ENCODE measurements at places on chromosomes 16 and 17.
A peak's percentile ranks its signal among the peaks of the same experiment; 100 is the strongest.

DNA sequence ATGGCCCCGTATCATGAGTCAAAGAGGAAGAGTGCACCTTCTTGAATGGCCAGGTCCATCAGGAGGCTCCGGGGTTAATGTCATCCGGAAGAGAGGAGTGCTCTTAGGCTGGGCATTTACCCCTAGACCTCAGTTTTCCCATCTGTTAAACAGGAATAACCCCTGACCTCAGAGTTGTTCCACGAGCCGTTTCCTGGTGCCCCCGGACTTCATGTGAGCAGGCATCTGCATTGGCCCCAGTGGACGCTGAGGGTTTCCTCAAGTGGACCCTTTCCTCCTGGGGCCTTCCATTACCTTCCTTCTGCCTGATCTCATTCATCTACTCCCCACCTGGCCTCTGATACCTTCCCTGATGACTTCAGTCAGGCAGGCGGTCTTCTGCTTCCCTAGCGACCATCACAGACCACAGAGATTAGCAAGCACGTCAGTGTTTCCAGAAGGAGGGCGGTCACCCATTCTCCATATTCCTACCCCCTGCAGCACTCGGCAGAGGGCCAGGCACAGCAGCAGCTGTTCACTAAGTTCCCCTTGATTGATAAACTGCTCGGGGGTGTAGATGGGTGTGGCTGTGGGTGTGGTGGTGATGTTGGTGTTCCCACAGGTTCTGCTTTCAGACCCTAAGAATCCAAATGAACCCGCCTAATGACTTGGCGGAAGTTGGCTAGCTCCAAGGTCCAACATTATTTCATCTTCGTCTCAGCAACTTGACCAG, 346.6 kb upstream of the TNRC6C start:
- DNase-seq, result peak; percentile 34

DNA sequence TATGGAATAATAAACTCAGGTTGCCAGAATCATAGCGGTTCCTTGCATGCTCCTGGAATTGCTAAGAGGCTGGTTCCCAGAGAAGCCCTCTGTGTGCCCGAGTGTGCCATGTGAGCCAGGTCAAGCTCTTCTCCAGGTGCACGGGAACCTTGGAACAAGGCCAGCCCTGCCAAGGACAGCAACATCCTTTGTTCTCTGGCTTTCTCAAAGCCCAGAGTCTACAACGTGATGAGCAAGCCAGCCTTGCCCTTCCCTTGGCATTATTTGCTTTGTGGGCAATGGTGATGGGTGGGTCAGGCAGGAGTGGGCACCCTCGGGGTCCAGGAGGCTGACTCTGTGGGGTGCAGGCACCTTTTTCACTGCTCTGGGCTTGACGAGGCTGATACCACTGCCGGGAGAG, 14.2 kb upstream of the SEC14L1 start:
- no peak for DNase-seq

DNA sequence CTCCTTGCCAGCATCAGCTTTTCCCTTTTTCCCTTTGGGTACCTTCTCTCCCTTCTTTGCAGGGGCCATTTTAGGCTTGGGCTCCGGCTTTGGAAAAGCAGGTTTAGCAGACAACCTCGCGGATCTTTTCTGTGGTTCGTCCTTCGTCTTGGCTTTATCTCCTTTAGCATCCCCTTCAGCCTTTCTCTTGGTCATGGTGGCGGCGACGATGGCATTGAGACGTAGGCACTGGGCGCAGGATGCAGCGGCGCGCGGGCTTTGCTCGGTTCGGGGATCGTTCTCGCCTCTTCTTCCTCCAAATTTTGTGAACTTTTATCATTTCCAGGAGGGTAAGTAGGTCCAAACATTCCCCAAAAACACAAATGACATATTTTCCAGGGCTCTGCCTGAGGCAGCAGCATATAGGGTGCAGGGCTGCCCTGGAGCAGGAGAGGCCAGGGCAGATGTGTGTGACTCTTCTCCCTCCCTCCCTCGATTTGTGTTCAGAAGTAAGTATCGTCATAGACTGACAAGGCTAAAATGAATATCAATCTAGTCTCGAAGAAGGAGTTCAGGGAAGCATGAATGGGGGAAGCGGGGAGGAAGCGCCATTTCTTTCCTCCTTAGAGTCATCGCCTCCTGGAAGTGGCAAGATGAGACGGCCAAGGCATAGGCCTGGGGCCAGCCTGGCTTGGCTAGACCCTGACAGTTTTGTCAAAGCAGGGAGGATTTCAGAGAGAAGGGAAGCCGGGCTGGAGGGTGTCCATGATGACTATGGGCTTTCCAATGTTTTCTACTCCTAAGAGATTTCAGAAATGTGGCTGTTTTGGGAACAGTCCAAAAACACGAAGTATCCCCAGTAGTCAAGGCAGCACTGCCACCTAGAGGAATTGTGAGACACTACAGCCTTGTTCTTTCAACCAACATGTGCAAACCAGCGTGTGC, 13.2 kb downstream of the CHCT1 start:
- DNase-seq, result peak; percentile 85

- DNase-seq, result no peak
These were observed 31.0 kb downstream of the ZNRF1 start for GRCh38 chr16:75029854-75030253.

GRCh38 chr17:58452738-58453137, 35.4 kb upstream of the RNF43 start:
- no peak for DNase-seq

DNA sequence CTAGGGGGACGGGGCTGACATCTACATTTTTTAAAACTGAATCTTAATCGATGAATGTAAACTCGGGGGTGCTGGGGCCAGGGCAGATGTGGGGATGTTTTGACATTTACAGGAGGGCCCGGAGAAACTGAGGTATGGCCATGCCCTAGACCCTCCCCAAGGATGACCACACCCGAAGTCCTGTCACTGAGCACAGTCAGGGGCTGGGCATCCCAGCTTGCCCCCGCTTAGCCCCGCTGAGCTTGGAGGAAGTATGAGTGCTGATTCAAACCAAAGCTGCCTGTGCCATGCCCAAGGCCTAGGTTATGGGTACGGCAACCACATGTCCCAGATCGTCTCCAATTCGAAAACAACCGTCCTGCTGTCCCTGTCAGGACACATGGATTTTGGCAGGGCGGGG, 21.4 kb downstream of the ADAM11 start:
- no peak for DNase-seq

GRCh38 chr17:75830164-75831031, 13.8 kb downstream of the UNC13D start:
- DNase-seq, result no peak

DNA sequence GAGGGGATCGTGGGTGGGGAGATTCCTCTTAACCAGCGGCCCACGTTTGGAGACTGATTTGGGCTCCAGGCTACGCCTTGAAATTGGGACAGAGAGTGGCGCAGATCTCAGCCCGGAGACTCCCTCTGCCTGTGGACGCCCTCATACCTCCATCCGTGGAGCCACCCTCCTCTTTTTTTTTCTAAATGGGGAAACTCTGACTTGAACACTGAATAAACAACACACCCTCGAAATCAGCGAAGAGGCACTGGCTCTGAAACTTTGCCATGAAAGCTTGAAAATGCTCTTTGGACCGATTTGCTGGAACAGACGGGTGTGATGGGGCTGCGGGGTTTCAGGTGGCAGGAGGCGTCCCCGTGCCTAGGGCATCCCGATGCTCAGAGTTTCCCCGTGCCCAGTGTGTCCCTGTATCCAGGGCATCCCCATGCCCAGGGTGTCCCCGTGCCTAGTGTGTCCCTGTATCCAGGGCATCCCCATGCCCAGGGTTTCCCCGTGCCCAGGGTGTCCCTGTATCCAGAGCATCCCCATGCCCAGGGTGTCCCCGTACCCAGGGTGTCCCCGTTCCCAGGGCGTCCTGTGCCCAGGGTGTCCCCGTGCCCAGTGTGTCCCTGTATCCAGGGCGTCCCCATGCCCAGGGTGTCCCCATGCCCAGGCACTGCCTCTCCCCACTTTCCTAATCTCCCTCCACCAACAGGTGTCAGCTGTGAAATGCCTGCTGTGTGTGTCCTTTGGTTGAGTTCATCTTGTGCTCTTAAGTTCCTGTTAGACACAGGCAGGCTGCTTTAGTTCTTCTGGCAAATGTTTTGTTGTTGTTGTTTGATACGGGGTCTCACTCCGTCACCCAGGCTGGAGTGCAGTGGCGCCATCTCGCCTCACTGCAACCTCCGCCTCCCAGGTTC, 187.0 kb downstream of the SEC14L1 start:
- DNase-seq, result no peak

DNA sequence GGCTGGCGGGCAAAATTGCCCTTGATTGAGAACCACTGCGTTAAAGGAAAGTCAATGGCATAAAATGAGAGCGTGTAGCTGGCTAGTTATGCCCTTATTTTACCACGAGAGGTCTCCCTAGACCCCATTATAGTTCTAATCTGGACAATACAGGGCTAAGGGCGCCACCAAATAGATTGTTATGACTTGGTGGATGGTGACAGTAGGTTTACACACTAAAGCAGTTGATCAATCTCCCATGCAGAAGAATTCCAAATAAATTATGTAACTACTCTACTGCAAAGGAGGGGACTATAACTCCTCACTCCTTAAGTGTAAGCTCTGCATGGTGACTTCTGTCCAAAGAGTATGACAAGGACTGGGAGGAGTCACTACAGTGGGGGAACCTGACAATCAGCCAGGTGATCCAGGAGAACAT, 20.4 kb upstream of the YPEL2 start:
- peak; percentile 79 for DNase-seq

DNA sequence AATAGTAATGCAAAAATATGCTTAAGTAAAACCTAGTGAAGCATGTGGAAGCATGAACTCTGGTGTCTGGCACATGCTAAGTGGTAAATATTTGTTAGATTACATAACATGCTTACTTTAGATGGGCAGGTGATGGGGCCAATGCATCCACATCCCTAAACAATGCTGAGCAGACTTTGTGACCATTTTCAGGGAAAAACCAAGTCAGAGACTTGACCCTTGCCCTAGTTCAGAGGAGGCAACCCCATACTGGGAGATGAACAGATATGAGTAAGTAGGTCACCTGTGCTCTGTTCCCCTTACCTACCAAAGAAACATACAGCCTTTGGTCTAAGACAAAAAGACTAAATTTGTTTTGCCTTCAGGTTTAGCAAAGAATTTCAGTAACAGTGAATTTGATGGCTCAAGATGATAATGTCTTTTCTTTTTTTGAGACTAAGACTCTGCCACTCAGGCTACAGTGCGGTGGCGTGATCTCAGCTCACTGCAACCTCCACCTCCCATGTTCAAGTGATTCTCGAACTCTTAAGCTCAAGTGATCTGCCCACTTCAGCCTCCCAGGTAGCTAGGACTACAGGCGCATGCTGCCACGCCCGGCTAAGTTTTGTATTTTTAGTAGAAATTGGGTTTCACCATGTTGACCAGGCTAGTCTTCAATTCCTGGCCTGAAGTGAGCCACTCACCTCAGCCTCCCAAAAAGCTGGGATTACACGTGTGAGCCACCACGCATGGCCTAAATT, 91.4 kb downstream of the HIC1 start:
- no peak for DNase-seq

- DNase-seq, result no peak
These were observed 86.0 kb downstream of the AIPL1 start for GRCh38 chr17:6348891-6349290.

- DNase-seq, result no peak
These were observed 233.1 kb downstream of the CBLN1 start for GRCh38 chr16:49048557-49048956.

DNA sequence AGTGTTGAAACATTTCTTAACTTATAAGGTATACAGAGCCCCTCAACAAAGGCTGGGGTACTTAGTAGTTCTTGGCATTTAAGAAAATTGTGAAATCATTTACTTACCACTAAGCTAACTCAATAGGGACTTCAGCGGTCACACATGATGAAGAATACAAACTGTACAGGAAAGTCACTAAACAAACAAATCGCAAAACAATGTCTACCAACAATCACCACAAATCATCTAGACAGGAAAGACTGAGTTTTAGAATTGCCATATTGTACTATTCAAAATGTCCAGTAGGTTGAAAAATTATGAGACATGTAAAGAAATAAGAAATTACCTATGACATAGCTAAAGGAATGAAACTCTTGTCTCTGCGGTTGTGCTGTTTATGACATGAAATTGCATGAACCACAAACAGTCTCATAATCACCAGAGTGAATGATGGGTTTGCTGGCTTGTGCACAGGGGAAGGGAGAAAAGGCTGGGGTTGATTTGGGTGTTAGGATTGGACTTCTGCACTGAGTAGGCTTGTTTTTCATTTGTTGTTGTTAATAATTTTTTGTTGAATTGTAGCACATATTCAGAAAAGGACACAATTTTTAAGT, 441.1 kb upstream of the MON1B start:
- no peak for DNase-seq

DNA sequence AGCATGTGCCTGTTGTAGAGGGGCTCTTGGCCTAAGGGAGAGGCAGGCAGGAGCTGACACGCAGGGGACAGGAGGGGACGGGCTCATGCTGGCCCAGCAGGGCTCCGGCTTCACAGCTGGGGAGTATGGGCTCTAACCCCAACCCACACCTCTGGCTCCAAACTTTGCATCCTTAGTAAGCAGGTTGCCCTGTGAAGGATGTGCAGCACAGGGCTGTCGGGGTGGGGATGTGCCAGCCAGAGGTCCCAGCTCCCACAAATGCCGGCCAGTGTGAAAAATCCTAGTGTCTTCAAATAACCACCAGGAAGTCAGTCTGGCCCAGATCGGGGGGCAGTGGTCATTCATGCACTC, 14.0 kb upstream of the FAM83G start:
- no peak for DNase-seq

GRCh38 chr17:81865733-81866439, 5.3 kb downstream of the ARHGDIA start:
- DNase-seq, result no peak

GRCh38 chr17:35342276-35342675, 31.1 kb downstream of the SLFN11 start:
- DNase-seq, result no peak

DNA sequence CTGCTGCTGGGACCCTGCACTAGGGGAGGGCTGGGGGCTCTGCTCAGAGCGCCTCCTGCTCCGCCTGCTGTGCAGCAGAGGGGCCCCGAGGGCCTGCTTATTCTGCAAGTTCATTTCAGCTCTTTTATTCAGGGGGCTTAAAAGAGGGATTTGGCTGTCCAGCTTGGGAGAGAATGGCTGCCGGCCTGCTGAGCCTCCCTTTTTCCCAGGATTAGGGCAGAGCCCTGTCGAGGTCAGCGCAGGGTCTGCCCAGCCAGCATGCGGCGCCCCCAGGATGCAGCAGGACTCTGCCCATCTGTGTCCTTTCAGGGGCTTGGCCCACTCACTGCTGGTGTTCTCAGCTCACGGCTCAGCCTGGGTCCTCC, 1.1 kb downstream of the SMIM5 start:
- no peak for DNase-seq

GRCh38 chr17:16911141-16911937, 60.6 kb downstream of the TNFRSF13B start:
- no peak for DNase-seq

DNA sequence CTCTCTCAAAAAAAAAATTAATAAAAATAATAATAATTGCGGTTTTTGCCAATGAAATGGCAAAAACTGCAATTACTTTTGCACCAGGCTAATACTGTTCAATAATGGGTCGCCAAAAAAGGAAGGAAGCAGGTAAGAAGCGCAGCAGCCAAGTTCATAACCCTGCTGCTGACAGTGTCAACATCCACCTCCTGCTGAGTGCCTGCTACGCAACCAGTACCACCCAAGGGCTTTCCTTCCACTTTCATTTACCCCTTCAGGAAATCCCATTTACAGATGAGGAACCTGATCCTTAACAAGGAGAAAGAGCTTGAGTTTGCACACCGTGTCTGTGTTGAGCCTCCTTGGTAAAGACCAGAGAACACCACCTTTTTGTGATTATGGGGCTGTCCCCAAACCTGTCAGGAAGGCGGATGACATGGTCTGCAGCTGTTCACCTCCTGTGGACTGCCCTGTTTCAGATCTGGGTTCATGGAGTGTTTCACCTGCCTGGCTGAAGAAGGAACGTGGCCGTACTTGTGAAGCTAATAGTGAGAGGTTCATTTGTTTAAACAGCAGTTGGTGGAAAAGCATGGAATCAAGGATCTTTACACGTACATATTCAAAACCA, 378.0 kb downstream of the SLC39A11 start:
- DNase-seq, result no peak

Data from erythroblast (primary cell).